DND-41 (cell line): ENCODE measurements at places on chromosomes 7 and 10.

DNA sequence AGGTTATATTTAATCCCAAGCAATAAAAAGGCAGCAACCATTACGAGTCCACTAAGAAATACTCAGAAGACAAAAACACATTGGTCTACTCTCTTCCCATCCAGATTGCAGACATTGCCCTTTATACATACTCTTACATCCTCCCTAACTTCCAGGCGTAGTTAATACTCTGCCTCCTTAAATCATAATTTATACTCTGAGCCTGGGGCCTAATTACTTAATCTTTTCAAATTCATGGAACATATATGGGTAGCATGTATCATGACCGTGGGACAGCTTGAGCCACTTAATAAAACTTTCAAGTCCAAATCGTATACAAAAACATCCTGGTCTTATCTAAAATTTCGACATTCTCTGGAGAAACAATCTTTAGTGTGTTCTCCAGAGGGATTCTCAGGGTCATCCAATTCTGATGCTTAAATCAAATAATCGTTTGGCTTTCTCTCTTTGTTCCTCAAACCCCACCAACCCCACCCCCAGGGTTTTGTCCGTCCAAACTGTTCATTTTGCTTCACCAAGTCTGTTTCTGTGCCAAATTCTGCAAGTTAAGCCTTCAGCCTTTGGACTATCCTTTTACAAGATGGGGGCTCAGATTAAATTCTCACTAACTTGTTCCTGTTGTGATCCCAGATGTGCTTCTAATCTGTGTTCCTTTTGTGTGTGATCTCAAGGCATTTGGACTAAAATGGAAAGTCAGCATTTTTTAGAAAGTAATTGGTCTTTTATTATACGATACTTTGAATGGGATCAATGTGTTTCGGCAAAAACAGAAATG lies 86.4 kb downstream of the ADAM12 start:
- DNase-seq, result no peak

- DNase-seq, result no peak
These were observed 66.9 kb upstream of the CACNB2 start for GRCh38 chr10:18073314-18073713.

GRCh38 chr7:108838198-108838597 lies 268.5 kb downstream of the DNAJB9 start:
- no peak for DNase-seq

DNA sequence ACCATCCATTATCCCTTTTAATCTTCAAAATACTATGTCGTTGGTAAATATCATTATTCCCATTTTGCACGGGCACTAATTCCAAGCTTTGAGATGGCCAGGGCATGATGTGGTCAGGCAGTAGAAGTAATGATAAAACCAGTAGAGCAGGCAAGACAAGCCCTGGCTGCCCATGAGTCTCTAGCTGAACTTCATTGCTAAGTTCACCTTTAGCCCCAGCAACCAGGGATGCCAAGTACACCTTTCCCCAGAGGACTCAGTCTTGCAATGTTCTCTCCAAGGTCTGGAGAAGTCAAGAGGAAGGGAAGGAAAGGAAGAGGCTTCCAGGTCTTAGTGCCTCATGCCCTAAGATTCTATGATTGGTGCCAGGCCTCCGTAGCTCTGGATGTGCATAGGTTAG lies 203.2 kb downstream of the PLXNA4 start:
- no peak for DNase-seq

DNA sequence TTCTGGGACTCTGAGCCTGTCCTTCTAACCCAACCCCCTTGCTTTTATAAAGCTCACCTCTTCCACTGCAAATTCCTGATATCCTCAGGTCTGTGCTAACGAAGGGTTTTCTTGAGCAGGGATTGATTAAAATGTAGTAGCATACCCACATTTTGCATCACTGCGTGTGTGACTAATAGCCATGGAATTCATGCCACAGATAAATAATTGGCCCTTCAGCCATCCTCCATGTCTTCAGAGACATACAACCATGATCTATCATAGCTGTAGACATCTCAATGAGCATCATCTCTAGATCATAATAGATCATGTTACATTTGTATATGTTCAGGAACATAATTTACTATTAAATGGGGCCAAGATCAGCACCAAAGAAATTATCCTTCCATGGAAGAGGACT lies 990.3 kb downstream of the KCNMA1 start:
- DNase-seq, result no peak

DNA sequence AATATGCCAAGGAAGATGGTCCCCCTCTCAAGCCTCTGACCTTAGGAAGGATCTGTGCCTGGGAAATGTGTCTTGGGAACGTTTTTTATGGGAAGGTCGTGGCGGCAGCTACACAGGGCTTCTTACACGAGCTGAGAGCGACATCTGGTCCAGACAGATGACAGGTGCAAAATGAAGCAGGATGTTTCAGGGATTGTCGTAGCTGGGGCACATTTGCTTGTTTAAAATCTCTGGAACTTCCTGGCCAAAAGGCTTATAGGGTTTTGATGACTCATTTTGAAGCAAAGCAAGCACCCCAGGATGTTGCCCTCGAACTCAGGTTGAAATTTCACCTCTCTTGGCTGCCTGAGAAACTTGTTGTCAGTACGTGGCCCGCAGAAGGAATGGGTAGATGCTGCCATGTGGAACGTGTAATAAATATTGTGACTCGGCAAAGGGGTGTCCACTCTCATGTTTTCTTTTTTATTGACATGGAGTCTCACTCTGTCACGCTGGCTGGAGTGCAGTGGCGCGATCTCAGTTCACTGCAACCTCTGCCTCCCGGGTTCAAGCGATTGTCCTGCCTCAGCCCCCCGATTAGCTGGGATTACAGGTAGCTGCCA lies 117.5 kb downstream of the CAMK1D start:
- no peak for DNase-seq

GRCh38 chr10:106636766-106637491 lies 527.6 kb downstream of the SORCS1 start:
- DNase-seq, result no peak

- no peak for DNase-seq
These were observed 16.0 kb upstream of the TLL2 start for GRCh38 chr10:96529634-96530279.

GRCh38 chr10:127585519-127586023 lies 36.5 kb downstream of the NPS start:
- DNase-seq, result no peak

DNA sequence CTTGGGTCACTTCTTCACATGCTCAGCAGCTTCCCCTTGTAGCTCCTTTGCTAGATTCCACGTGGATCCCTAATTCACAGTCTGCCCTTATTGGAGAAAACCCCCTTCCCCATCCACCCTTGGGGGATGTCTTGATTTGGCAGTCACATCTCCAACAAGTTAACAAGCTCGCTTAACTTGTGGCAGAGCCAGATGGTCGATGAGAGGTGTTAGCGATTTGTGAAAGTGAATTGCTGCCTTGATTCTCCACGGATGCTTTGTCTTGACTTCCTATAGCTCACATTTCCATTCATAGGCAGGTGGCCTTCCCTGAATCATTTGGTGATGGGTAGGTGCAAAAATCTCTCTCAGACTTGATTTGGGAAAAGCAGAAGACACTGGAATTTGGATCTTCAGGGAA lies 387.9 kb downstream of the TCERG1L start:
- DNase-seq, result no peak

- DNase-seq, result no peak
These were observed 33.4 kb upstream of the AFAP1L2 start for GRCh38 chr10:114437473-114438292.

- no peak for DNase-seq
These were observed 154.7 kb downstream of the ARID5B start for GRCh38 chr10:62056219-62056618.

- no peak for DNase-seq
These were observed 6.3 kb upstream of the CLIP2 start for GRCh38 chr7:74282748-74283459.
